ENCODE measurements at places on chromosomes 7 and 10. TPM values are rescaled to one million over a fixed set of nuclear protein-coding genes. Genes with fewer than 3 reads are reported as not detected.
A peak's percentile ranks its signal among the peaks of the same experiment; 100 is the strongest.

DNA sequence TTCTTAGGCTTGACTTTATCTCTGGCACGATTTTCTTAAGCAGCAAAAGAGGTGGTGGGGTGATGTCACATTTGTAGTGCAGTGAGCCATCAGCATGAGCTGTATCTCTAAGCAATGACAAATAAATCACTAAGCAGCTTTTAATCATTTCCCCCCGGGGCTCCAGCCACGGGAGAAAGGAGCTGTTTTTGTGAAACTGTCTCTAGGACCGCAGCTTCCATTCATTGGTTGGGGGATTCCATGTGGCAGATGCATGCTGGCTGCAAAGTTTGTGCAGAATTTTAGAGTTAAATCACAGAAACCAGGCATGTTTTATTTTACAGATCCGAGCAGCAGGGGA lies 464 bp downstream of the KIAA1217 start:
- no peak for DNase-seq

Gene HNRNPA2B1
- 185 TPM for total RNA-seq

Gene PDE1C
- total RNA-seq: 2.4 TPM

Gene MYL10
- total RNA-seq: not detected

GRCh38 chr7:137130751-137131158 lies 212.8 kb downstream of the PTN start:
- DNase-seq: no peak

DNA sequence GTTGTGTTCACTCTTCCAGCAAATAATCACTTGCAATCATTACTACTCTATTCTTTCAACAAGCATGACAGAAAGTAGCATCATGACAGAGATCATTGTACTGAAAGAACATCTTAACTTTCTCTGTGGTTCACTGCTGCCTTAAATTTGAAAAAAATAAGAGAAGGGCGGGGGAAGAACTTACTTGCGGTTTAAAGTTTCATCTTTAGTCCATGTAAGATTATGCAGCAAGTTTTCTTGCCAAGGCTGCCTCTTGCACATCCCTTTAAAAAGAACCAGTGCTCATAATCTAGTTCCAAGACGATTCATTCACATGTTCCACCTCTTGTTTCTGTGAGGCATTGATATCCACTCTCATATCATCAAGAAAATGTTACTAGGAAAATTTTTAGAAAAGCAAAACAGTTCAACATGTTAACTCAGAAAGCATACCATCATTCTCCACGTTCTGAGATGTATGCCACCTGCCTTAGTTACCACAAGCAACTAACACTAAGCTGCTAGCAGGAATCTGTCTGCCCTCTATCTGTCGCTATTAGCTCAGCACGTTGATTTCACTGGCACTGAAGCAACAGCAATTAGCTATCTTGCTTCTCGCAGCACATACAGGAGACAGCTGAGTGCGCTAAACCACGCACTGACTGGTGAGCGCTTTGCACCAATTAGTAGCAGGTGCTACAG lies at the start of gene PCDH15:
PCDH15 (minus strand) TSS at position 491 of the 681 bp plus-strand sequence. CDS start 136,969 bp downstream, outside the sequence.
- DNase-seq: no peak

- DNase-seq: no peak
Observed at GRCh38 chr7:15176089-15176488, 273.5 kb upstream of the DGKB start.

- no peak for DNase-seq
Observed at GRCh38 chr7:100806276-100806675, 21.0 kb downstream of the EPHB4 start.

Gene LRRC4
- 0.23 TPM for total RNA-seq

DNA sequence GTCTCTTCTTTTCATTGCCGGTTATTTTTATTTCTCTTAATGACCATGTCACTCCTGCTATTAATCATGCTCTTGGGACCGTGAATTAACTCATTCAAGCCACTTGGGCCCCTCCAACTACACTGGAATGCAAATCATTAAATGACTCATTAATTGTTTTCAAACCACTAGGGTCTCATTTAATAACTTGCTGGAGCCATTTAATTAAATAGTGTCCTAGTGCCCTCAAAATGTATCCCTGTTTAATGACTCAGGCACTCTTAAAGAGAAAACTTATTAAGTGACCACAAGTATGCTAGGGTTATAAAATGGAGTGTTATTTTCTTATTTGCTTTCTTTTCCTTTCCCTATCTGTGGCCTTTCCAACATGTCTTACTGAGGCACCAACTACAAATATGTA lies 73.0 kb downstream of the PLXDC2 start:
- no peak for DNase-seq

- no peak for DNase-seq
Observed at GRCh38 chr7:28606421-28606820, 194.1 kb downstream of the CREB5 start.

DNA sequence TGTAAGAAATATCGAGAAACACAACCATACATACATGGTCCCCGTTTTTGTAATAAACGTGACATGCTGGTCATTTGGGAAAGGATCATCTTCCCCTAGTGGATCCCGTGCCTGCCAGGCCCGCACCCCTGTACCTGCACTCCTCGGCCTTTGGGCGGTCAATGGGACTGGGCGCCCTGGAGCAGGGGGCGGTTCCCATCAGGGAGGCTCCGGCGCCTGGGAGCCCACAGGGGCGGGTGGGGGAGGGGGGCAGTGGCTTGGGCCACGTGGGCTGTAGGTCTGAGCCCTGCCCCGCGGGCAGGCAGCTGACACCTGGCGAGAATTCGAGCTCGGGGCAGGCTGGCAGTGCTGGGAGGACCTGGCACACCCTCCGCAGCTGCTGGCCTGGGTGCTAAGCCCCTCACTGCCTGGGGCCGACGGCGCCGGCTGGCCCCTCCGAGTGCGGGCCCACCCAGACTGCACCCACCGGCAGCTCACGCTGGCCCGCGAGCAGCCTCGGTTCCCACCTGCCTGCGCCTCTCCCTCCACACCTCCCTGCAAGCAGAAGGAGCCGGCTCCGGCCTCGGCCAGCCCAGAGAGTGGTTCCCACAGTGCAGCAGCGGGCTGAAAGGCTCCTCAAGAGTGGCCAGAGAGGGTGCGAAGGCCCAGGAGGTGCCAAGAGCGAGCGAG lies 361.6 kb upstream of the GRM3 start:
- DNase-seq: no peak

Gene PON3
- total RNA-seq: 1.9 TPM

GRCh38 chr10:12631216-12631615 lies 281.9 kb downstream of the CAMK1D start:
- no peak for DNase-seq

Gene GARIN1A
- total RNA-seq: 4.5 TPM

Gene PDK4
- total RNA-seq: 61.3 TPM

DNA sequence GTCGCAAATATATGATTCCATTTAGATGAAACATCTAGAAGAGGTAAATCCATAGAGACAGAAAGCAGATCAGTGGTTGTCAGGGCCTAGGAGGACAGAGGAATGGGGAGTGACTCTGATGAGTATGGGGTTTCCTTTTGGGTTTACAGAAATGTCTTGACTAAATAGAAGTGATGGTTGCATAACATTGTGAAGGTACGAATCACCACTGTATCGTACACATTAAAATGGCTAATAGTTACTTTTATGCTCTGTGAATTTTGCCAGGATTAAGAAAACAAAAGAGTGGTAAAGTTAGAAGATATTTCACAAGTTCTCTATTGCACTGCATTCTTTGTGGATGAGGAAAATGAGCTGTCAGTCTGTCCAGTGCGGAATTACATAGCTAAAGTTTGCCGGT lies 407.4 kb downstream of the KCNMA1 start:
- DNase-seq: no peak

- no peak for DNase-seq
Observed at GRCh38 chr7:18268571-18268970, 227.0 kb upstream of the HDAC9 start.

GRCh38 chr10:43955002-43955596 lies 306.4 kb upstream of the ZNF32 start:
- DNase-seq: no peak

DNA sequence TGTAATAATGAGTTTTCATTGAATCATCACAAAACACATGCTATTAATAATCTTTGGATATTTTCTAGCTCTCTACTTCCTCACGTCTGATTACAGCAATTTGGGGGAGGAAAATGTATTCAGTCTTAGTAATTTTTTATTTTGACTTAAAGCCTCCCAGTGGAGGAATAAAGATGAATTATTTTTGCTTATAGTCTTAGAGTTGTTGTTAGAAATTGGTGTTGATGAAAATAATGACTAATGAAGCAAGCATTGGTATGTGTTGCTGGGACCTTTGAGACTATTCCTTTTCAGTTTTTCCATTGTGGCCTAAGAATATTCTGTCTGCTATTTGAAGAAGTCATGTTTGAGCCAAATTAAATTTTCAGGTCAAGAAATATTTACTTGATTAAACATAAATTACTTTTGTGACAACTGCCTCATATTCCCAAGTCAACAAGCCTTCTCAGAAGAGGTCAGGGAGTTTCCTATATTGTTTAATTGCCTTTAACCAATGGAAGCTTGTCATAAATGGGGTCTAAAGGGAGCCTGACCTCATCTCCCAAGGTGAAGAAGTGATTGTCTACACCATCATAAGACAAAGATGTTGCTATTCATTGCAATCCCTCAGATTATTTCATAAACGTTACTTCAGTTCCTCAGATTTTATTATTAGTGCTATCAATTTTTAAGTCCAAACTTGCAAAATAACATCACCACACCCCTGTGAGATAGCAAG lies 90.0 kb downstream of the ST7 start:
- DNase-seq: no peak

DNA sequence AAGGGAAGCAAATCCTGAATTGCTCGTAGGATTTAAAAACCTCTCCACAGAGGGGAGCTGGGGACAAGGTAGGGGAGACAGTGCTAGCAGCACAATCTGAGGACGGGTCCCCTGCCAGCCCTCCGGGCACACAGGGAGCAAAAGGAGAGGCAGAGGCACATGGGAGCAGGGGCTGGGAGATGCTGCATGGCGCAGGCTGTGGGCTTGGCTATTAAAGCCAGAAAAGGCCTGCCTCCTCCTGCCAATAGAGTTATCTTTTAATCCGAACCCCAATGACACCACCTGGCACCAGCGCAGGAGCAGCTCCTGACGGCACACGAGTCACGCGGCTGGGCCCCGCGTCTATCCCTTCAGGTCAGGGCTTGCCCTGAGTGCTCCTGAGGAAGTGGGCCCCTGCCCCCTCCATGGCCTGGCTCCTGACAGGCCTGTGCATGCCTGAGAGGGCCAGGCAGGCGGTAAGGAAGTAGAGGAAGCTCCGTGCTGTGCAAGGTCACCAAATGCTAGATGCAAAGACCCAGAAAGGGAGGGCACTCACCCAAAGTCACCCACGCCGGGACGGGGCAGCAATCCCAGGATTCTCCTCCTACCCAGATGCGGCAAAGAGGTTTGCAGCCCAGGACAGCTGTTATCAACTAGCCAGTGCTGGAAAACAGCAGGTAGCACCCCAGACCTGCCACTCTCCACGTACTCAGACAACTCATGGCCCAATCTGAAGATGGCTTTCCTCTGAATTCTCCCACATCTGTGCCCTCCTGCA lies 28.1 kb downstream of the DLG5 start:
- DNase-seq: peak; percentile 93

Measured in prostate gland (tissue), 2 donors.